ENCODE measurements at places on chromosomes 16 and 17.

- no peak for DNase-seq
Observed at GRCh38 chr17:82807101-82807500, 32.7 kb downstream of the ZNF750 start.

GRCh38 chr16:4675864-4676786, 17.2 kb upstream of the NUDT16L1 start:
- DNase-seq = no peak

DNA sequence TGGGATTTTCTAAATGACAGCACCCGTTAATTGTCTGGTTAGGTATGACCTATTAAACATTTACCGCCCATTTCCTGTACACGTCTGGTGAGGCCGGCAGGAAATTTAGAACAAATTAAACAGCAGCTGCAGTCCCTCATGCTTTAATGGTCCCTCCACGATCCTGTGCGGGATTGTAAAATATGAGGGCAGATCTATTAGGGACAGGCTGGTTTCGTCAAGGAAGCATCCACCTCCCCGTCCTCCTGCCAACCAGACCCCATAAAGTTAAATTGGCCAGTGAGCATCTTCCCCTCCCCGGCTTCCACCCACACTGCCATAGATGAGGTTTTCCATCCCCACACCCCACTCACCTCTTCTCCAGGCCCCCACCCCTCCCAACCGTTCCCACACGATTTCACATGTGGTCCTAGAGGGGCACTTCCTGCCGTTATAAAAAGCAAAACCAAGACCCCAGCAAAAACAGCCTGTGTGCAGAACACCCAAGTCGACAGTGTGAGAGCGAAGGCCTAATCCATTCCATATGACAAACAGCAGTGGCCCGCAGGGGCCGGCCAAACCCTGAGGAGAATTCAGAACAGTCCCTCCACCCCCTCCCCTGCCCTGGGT, 331.9 kb downstream of the FOXL1 start:
- DNase-seq = no peak

DNA sequence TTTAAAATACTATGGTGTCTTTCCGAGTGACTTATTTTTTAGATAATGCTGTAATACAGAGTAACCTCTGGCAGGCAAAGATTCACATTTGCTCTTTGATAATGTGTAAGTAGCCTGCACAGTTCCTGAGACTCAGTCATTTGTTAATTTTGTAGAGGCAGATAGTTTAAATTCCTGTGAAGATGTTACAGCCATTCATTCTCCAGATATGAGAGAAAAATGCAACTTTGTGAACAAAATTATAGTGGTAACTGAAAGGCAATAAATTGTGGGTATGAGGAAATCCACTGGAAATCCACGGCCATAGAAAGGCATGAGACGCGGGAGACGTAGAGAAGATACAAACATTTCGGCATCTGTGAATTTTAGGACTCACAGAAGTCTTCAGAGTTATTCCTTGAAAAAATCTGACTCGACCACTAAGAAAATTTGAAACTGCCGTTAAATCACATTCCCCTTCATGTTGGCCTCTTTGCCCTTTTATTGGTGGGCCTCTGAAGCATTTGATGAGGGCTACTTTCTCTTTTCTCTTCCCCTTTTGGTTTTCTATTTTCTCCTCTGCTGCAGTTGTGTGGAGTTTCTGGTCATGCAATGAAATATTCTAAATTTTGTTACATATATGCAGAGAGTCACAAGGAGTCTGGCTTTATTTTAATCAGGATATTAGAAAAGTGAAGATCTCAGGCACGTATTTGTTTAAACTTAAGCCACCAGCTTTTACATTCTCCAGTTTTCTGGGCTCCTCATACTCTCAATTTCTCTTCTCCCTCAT, 18.8 kb downstream of the HS3ST3A1 start:
- no peak for DNase-seq

DNA sequence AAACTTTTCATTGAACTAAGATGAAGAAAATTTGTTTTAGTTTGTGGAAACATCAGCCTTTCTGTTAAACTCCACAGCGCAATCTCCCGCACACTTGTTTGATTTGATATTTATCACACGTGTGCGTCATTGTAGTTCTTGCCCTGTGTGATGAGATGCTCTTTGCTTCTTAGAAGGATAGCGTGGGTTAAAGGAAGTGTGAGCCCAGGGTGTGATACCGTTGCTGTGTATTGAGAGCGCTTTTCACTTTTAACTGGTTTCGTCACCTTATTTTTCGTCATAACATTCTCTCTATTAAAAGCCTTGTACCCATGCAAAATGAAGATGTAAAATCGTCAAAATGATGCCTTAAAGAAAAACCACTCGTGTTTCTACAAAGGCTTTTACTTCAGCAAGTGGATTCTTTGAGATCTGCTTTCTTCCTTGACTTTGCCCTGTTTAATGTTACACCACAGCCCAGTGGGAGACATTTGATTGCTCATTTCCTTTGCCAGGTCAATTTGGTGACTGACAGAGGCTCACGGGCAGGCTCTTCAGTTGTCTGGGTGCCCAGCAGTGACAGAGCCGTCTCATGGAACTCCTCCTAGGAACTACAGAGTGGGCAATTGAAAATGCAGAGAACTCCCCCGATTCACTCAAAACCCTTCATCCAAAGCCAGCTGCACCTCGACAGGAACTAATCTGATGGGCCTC, 61.1 kb downstream of the RPA1 start:
- DNase-seq = no peak

GRCh38 chr16:72129976-72130656, 36.5 kb downstream of the DHX38 start:
- peak; percentile 12 for DNase-seq

DNA sequence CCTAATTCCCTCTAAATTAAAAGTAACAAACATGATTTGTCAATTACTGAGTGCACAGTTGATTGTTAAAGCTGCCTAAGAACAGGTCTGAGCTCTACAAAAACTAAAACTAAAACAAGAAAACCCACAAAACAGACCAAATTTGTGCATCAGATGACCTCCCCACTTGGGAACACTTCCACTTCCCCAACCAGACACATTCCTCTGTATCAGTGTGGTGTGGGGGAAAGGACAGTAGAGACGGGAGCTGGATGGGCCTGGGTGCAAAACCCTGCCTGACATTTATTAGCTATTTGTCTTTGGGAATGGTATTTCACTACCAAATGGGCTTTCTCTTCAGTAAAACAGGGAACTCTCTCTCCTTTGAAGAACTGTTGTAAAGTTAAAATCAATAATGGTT, 29.8 kb downstream of the STAT3 start:
- DNase-seq = no peak

DNA sequence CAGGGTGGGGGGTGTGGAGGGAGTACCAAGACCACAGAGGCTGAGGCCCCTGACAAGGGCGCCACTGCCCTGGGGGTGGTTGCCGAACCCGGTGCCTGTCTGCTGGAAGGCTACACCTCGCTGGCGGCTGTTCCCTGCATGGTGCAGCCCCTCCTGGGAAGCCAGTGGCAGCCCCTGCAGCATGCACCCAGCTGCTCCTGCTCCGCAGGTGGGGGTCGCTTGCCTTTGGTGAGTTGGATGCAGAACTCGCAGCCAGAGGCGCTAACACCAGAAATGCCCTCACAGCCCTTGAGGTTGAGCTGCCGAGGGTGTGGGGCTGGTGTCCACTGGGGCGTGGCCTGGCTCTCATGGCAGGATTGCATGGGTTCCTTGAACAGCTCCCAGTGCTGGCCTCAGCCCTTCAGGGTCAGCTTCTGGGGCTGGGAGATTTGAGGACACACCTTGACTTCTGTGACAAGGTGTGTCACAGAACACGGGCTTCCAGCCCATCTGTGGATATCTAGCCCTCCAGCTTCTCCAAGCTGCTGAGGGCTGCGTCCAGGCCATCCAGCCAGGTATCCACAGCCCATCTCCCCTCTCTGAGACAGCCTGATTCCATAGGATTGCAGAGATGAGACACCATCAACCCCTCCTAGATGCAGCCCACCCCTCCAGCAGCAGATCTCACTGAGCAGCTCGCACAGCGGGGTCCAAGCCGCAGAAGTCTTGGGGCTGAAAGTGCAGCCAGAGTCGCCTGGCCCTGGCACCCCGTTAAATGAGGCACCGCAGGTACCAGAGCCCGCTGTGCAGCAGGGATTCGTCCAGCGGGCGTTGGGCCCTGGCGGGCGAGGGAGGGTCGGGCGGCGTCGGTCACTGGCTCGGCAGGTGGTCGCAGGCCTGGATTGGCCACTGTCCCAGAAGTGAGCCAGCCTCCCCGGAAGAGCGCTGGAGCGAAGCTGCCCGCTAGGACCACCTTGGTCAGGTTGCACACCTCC, 586.3 kb downstream of the KCNJ18 start:
- DNase-seq = no peak

- no peak for DNase-seq
Observed at GRCh38 chr16:50114357-50115129, 38.6 kb upstream of the TENT4B start.

GRCh38 chr17:4632581-4632920, 8.9 kb downstream of the ALOX15 start:
- no peak for DNase-seq

DNA sequence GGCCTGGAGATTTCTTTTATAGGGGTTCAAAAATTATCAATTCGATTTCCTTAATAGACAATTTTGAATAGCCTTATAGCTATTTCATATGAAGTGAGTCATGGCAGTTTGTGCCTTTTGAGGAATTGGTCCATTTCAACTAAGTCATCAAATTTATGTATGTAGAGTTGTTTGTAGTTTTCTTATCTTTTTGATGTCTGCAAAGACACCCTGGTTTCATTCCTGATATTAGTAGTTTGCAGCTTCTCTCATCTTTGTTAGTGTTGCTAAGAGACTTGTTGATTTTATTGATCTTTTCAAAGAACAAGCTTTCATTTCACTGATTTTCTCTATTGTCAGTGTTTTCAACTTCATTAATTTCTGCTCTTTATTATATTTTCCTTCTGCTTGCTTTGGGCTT, 44.2 kb downstream of the N4BP1 start:
- DNase-seq = no peak

DNA sequence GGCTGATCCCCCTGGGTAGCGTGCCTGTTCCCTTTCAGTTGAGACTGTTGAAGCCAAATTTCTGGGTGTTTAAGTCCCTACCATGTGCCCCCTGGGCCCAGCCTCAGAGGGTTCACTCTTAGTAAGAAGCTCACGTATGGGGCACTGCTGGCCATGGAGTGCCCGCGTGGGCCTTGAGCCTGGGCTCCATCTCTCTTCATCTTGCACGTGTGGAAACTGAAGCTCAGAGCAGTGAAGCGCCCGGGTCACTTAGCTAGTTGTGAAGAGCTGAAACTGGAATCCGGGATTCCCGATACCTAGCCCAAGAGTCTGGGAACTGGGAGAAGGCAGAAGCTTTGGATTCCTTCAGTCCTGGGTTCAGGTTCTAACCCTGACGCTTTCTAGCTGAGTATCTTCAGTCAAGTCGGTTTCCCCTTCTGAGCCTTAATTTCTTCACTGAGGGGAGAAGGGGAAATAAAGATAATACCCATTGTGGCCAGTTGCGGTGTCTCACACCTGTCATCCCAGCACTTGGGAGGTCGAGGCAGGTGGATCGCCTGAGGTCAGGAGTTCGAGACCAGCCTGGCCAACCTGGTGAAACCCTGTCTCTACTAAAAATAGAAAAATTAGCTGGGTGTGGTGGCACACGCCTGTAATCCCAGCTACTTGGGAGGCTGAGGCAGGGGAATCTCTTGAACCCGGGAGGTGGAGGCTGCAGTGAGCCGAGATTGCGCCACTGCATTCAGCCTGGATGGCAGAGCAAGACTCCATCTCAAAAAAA, 103.9 kb downstream of the OR1D5 start:
- no peak for DNase-seq

GRCh38 chr17:67137860-67138259, 93.5 kb downstream of the CACNG1 start:
- DNase-seq = no peak

DNA sequence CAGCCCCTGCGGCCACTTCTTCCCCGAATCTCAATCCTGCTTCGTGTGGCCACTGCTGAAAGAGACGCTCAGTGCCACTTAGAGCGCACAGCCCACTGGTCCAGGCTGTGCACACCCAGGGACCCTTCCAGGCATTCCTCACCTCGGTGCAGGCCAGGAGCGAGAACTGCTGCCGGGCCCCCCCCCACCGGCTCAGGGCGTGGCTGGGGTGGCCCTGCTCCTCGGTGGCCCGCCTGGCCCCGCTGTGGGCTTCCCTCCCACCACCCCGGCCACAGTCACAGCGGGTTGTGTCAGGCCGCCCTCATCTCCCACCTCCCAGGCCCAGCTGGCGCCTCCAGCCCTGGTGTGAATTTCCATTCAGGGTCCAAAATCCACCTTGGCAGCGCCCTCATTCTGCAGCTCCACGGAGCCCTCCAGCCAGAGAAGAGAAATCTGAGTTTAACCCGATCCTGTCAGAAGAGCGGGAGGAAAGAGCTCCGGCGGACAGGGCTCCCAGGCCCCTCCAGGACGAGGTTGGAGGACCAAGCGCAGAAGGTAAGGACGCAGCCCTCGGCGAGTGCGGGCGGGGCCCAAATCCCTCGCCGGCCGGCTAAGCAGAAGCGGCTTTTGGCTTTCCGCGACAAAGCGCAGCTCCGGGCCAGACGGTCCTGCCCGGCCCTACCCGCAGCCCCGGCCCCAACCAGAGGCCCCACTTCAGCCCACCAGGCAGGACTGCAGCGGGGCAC, 12.0 kb downstream of the TBC1D16 start:
- DNase-seq = no peak

- DNase-seq = no peak
Observed at GRCh38 chr17:66296289-66296725, 6.1 kb upstream of the PRKCA start.

- DNase-seq = no peak
Observed at GRCh38 chr17:74654742-74655141, 31.2 kb upstream of the CD300E start.

DNA sequence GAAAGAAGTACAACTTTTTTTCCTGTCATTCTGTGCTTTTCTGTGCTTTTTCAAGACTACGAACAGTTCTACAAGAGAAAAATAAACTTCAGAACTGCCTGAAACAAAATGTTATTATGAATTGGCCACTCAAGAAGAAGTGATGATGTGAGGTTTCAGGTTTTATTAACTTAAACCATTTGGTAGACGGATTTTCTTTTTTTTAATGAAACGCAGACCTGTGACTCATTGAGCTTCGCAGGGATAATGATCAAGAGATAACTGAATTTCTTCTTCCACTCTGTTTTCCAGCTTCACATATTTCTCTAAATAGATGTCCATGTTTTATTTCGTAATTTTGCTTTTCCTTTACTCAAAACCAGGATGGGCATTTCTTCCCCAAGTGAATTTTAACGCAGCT, 32.7 kb downstream of the AIPL1 start:
- no peak for DNase-seq

GRCh38 chr16:5506021-5506420, 408.4 kb upstream of the EEF2KMT start:
- no peak for DNase-seq

GRCh38 chr17:37170881-37171425, 204.8 kb upstream of the C17orf78 start:
- DNase-seq = no peak

All from NCI-H510A treated with DMSO at 0.1 percent for 48 hours (cell line).